ENCODE measurements at places on chromosomes 6 and 20. TPM values are rescaled to one million over a fixed set of nuclear protein-coding genes. Genes with fewer than 3 reads are reported as not detected.

The RAMACL gene
- 2.2 TPM for total RNA-seq

DNA sequence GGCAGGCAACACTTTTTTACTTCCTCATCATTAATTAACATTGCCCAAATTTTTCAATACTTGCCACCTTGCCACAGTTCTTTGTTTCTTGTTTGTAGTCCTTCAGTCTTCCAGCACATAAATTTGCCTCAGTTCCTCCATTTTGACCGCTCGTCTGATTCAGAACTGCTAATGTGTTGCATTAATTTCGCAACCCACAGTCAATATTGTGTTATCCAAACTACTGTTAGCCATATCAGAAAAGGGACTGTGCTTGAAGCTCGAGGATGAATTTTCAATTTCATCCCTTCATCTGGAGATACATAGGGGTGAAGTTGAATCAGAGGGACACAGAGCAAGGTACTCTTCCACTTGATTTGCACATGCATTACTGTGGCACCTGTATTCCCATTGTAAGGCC, 421.5 kb downstream of the CDKAL1 start:
- no peak for DNase-seq

DNA sequence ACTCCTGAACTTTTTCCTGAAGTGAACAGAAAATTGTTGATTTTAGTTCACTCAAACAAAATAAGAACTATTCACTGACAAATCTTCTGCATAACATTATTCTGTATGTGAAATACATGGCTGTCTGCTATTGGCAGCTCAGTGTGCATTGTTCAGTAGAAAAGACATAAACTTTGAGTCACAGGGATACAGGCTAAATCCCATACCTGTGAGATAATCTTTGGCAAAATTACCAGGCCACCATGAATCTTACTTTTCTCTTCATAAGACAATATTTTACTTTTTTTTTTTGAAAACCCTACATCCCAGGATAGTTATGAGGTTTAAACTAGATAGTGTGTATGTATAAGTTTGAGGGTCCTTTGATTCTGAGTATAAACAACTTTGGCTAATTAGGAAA, 224.8 kb downstream of the GRM1 start:
- no peak for DNase-seq

- no peak for DNase-seq
Observed at GRCh38 chr20:11791835-11792567, 125.7 kb upstream of the BTBD3 start.

- DNase-seq, result no peak
Observed at GRCh38 chr20:33679758-33680485, 5.7 kb upstream of the NECAB3 start.

The MLN gene
- total RNA-seq, result not detected

DNA sequence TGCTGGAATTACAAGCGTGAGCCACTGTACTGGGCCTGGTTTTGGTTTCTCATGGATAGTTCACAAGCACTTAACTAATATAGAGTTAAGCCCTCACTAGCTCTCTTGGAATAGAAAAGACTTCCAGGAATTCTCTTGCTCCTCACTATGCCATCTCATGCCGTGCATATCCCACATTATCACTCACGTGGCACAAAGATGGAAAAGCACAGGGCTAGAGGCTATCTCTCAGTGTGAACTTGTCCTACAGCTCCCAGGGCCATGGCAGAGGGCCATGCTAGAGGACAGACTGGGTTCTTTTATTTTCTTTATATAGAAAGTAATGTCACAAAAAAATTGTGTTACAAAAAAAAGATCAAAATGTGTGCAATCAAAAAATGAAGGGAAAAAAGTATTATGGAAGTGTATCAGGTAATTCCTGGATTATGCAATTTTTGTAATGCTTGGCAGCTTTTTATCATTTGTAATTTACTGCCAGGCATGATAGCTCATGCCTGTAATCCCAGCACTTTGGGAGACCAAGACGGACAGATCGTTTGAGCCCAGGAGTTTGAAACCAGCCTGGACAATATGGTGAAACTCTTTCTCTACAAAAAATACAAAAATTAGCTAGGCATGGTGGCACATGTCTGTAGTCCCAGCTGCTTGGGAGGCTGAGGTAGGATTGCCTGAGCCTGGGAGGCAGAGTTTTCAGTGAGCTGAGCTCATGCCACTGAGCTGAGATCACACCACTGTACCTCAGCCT, 6.4 kb upstream of the SLC2A12 start:
- no peak for DNase-seq

The KIF6 gene
- not detected for total RNA-seq

Measured in vagina (tissue), 2 donors.